CD4-positive, alpha-beta T cell treated with Interleukin-15 for 4 hours (primary cell): ENCODE measurements at places on chromosomes 7 and 10.

DNA sequence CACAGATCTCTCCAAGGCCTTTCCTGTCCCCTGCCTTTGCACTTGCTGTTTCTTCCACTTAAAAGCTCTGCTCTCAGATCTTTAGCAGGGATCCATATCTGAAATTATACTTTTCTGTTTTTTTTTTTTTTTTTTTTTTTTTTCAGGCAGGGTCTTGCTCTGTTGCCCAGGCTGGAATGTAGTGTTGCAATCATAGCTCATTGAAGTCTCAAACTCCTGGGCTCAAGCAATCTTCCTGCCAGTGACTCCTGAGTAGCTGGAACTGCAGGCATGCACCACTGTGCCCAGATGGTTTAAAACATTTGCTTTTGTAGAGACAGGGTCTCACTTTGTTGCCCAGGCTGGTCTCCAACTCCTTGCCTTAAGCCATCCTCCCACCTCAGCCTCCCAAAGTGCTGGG, 5.0 kb upstream of the TSPAN15 start:
- DNase-seq = no peak

DNA sequence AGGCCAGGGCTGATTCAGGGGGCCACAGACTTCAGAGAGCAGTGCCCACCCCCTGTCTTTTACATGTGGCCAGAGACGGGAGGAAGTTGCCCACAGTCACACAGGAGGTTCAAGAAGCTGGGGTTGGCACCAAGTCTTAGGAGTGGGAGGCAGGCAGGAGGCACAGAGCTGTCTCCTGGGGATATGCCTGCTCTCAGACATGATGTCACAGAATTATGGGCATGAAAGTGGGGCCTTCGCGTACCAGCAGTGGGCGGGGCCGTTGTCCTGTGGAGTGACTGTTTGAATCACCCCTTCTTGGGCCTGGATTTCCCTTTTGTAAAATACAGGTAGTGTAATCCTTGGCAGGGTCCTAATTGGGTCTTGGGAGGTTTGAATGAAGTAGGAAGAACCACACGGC, 81.2 kb upstream of the PPIF start:
- no peak for DNase-seq

GRCh38 chr7:155878674-155879073, 66.4 kb upstream of the SHH start:
- DNase-seq = no peak

- no peak for DNase-seq
These were observed 283.3 kb upstream of the SEMA3A start for GRCh38 chr7:84477786-84478478.

GRCh38 chr7:130904792-130905191, 170.8 kb upstream of the KLF14 start:
- DNase-seq = no peak

GRCh38 chr7:24255139-24255538, 28.9 kb upstream of the NPY start:
- DNase-seq = peak; percentile 4

DNA sequence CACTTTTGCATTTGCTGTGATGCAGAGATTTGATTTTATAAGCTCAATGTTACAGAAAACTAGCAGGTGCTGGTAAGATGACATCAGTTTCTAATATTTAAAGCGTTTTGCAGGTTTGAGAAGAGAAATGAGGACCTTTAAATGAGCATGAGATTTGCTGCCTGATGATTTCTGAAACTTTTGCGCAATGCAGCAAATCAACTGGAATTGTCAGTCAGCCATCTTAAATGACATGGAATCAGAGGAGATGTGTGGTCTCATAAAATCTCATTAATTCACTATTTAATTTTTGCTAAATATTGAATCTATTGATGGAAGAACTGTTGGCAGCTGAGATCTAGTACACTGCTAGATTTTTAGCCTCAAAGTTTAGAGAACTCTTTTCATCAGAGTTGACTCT, 3.9 kb downstream of the RBM17 start:
- DNase-seq = no peak

- DNase-seq = no peak
These were observed at the start of gene CPXM2 for GRCh38 chr10:123891144-123892071. TSS of gene CPXM2 (minus strand) at chr10:123891807. CDS start at chr10:123891659, 148 bp downstream.

- DNase-seq = no peak
These were observed 21.4 kb downstream of the LAT2 start for GRCh38 chr7:74231232-74231590.

DNA sequence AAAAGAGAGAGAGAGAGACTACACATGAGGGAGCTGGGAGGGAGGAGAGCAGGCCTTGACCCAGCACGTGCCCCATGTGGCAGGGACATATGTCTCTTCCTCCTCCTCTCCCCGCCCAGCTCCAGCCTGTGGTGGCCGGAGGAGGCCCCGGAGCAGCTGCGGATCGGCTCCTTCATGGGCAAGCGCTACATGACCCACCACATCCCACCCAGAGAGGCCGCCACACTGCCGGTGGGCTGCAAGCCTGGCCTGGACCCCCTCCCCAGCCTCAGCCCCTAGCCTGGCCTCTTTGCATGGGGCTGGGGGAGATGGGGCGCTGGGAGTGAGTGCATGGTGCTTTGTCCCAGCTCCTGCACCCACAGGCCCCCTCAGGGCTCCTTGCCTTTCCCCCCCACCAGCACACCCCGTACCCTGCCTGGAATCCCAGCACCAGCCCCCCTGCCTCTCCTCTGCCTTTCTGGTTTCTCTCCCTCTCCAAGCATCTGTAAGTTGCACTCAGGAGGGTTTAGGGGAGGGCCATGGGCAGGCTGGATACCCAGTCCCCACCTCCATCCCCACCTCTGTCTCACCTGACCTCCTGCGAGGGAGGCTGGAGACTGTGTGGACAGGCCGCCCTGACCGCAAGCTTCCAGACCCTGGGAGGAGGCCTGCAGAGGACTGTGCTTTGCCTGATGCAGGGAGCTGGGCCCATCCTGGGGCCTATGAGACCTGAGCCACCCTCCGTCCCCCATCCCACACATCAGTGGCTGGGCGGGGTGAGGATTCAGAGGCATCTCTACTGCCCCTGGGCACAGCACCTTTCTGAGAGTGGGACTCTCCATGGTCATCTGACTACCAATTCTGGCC, 4.8 kb downstream of the UPK3B start:
- no peak for DNase-seq

DNA sequence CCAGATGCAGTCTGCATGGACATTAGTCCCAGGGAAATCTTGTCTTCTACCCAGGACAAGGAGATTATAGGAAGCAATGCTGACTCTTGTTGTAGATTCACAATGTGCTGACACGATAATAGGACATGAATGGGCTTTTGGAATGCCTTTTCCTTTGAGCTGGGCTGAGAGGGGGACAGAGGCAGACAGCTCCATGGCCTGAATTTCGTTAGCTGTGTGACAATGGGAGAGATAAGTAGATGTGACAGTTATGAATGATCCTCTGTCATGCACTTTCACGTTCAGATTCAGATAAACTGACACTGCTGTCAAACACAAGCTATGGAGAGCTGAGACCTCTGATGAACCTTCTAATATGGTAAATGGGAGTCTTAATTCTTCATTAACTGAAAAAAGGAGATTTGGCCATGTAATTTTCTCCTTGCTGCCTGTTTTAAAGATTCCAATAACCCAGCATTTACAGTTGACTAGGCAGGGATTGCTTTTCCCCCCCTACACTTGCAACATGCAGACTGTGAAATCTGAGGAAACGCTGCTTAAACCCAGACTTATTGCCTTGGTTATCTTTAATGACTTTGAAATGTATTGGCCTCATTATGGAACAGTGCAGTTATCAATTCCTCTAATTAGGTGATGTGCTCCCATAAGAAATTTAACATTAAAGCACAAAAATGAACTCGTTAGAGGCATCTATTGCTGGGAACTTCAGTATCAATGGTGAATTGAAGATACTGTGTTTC, 669.3 kb downstream of the AUTS2 start:
- DNase-seq = no peak

- no peak for DNase-seq
These were observed 2.0 kb downstream of the STK32C start for GRCh38 chr10:132305654-132306342.

- no peak for DNase-seq
These were observed 6.5 kb downstream of the AKR1B1 start for GRCh38 chr7:134452419-134452838.
